Common myeloid progenitor, CD34-positive (primary cell): ENCODE measurements at places on chromosomes 12 and 14.

DNA sequence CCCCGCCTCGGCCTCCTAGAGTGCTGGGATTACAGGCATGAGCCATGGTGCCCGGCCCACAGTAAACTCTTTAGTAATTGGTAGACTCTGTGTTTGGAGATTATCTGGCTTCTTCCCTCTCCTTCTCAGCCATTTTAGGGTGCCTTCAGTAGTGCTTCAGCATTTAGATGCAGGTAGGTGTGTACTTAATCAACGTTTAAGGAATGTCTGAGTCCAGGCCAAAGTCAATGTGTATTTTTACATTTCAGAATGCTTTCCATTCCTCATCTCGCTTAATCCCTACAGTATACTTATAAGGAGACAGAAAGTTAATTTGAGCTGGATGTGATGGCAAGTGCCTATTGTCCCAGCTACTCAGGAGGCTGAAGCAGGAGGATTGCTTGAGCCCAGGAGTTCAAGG, 20.5 kb upstream of the MGP start:
- DNase-seq, result no peak

GRCh38 chr14:76330411-76331327, 45.3 kb upstream of the ESRRB start:
- no peak for DNase-seq

GRCh38 chr12:119797090-119797489, 80.0 kb downstream of the CIT start:
- DNase-seq, result no peak

GRCh38 chr12:87140262-87140661, 884.1 kb upstream of the MGAT4C start:
- no peak for DNase-seq

DNA sequence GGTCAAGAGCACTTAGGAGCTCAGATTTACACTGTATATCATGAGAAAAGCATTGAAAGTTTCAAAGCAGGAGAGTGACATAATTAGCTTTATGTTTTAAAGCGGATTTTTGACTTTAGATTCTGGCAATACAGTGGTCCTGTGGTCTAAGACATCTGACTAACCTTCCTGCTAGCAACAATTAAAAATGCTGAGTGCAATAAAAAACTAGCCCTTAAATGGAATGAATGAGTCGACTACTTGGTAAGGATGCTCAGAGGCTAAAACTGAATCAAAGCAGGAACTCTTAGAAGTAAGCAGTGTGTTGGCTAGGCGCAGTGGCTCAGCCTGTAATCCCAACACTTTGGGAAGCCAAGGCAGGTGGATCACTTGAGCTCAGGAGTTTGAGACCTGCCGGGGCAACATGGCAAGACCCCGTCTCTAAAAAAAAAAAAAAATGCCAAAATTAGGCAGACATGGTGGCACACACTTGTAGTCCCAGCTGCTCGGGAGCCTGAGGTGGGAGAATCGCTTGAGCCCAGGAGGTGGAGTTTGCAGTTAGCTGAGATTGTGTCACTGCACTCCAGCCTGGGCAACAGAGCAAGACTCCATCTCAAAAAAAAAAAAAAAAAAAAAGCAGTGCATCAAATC, 18.9 kb downstream of the BICD1 start:
- DNase-seq, result no peak

DNA sequence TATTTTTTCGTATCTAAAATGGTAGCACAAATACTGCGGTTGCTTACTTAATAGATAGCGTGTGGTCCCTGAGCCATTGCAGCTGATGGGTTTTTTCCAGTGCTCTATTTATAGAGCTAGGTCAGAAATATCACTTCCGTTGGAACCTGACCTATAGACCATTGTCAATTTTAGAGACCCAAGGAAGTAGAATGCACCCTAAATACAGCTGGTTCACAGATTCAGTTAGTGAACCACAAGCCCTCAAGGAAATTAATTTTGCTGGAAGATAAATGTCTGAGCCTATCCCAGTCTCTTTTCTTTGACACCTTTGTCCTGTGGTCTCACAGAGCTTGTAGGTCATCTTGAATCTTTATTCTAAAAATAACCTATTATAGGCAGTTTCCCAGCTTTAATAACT, 391.0 kb downstream of the ZFP36L1 start:
- DNase-seq, result no peak

GRCh38 chr12:109654357-109654756, 59.3 kb upstream of the FAM222A start:
- no peak for DNase-seq

DNA sequence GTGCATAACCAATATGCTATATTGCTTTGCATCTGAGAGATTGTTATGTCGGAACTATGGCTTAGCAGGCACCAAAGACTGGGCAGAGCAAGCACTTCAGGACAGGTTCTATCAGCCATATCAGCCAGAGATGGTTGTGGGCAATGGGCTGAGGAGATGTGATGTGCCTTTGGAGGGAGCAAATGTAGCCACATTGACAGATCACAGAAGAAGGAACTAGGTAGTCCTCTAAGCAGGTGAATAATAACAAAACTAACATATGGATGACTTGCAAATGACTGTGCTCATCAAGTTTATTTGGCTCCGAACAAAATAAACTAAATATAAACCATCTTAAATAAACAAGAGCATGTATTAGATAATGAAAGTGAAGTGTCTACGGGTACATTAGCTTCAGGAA, 291.7 kb downstream of the RMST start:
- DNase-seq, result no peak

DNA sequence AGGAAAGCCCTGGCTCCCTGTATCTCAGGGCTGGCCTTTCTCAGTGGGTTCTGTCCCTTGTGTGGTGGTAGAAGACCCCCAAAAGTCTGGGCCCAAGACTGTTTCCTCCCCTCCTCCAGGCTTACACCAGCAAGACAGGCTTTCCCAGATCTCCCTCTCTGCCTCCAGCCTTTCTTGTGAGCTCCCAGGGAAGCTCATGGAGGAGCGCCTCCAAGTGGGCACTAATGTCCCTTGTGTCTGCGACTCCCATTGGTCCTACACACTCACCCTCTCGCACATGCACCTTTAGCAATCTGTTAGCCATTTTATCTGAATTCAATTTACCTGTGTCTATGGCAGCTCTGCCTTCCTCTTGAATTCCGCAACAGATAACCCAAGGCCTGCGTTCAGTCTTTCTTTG, 251.1 kb upstream of the CAND1 start:
- DNase-seq, result no peak

DNA sequence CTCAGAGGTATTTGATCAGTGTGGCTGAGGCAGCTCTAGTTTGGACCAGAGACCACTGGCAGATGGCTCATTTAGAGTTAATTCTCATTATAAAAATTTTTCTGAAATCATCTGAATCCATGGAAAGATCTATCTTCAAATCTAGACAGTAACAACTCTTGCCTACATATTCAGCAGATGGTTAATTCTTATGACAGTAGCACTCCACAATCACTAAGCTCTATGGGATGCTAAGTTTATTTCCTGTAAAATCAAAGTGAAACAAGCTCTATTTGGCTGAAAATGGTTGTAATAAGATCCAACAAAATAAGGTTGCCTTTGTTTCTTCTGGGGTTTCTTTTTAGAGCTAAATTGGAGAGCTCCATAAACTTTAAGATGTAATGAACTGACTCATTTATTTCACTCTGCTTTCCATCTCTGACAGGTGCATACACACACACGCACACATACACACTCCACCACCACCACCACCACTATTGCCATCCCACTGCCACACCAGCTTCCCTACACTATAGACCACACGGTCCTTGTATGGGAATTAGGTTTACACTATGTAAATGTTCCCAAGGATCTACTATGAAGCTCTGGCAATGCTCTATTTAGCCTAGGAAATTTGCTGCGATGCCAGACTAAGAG, 293.1 kb downstream of the RPAP3 start:
- no peak for DNase-seq

DNA sequence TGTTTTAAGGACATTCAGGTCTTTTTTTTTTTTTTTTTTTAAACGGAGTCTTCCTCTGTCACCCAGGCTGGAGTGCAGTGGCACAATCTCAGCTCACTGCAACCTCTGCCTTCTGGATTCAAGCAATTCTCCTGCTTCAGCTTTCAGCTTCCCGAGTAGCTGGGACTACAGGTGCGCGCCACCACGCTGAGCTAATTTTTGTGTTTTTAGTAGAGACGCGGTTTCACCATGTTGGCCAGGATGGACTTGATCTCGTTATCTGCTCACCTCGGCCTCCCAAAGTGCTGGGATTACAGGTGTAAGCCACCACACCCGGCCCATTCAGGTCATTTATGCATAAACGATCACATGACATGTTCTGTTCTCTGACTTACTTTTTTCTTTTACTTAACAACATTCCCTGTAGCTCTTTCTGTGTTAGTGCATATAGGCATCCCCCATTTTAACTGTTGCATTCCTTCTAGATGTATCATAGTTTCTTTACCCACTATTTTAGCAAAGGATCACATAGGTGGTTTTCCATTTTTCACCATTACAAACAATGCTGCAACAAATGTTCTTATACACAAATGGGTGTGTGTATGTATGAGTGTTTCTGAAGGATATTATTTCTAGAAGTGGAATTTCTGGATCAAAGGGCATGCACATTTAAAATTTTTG, 74.2 kb downstream of the ARF6 start:
- no peak for DNase-seq

DNA sequence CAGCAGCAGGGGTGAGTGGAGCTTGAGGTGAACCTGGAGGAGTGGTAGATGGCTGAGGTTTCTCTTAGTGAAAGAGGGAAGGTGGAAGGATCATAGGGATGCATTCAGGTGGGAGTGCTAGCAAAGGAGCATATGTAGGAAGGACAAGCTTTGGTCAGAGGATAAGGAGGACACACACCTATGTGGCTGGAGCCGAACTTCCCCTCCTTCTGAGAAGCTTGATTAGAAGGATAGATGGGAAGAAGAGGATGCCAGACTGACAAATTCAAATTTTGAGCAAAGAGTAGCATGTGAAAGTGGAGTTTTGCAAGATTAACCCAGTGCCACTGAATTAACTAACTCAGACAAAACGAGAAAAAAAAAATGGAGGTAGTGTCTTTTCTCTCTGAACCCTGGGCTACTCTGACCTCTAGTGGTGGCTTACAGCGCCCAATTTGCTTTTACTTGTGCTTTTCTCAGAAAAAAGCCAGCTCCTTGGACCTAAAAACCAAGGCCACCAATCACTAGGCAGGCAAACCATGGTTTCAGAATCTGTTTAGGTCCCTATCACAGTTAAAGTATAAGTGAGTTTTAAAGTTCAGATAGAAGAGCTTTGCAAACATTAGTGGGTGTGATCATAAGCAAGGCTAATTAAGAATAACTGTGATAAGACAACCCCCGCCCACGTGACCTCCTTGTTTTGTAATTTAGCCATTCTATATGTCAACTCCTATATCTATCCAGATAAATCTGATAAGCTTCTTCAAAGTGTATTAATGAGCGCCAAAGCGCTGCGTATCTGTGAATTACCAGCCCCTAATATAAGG, 15.5 kb downstream of the EMP1 start:
- peak; percentile 84 for DNase-seq
